ENCODE measurements at places on chromosomes 12 and 14.
A peak's percentile ranks its signal among the peaks of the same experiment; 100 is the strongest.

DNA sequence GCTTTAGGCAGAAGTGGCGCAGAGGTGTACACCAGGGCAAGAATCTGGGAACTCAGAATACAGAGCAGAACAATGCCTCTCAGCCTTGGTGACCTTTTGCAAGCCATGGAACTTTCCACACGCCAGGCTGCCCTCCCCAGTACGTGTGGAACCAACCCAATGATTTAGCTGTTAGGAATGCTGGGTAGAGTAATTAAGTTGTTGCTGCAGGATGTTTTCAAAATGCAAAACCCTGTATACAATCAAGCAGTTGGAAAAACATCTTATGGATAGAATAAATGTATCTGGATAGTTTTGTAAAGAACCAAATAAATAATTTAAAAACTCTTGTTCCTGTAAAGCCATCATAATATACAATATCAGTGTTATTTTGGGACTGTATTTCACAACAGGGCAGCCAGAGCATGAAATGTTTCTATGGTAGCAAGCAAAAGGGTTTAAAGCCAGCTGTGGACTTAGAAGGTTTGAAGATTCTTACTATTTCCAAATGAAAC, 19.4 kb downstream of the PPP1R36 start:
- ATAC-seq: peak; percentile 77

- no peak for ATAC-seq
Measured at GRCh38 chr12:66491853-66492252, 187.0 kb downstream of the GRIP1 start.

DNA sequence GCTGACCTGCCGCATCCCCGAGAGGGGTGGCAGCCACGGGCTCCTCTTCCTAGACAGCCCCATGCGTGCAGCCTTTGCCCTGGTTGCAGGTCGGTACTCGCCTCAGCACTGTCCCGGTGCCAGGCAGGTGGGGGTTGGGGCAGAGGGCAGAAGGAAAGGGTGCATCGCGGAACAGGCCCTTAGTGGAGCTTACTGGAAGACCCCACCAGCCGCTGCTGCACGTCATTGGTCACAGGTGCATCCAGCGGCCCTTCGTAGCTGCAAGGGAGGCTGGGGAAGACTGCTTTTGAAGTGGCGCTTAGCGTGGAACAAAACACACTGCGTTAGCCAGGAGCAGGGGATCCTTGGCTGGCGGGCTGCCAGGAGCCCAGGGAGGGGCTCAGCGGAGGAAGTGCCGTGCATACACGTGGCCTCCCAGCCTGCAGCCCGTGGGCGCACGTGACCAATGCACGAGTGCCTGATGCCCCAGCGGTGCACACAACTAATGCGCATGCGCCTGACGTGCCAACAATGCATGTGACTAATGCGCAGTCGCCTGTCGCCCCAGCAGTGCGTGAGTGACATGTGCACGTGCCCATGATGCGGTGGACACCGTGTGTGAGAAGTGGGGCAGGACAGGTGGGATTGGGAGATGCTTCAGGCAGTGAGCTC, 5.0 kb upstream of the EP400 start:
- ATAC-seq: no peak

- no peak for ATAC-seq
Measured at GRCh38 chr12:10033783-10034545, 3.5 kb downstream of the CLEC9A start.

GRCh38 chr12:6494968-6495367, 1.1 kb downstream of the NCAPD2 start:
- no peak for ATAC-seq

- no peak for ATAC-seq
Measured at GRCh38 chr12:5643266-5643665, 211.4 kb downstream of the NTF3 start.

DNA sequence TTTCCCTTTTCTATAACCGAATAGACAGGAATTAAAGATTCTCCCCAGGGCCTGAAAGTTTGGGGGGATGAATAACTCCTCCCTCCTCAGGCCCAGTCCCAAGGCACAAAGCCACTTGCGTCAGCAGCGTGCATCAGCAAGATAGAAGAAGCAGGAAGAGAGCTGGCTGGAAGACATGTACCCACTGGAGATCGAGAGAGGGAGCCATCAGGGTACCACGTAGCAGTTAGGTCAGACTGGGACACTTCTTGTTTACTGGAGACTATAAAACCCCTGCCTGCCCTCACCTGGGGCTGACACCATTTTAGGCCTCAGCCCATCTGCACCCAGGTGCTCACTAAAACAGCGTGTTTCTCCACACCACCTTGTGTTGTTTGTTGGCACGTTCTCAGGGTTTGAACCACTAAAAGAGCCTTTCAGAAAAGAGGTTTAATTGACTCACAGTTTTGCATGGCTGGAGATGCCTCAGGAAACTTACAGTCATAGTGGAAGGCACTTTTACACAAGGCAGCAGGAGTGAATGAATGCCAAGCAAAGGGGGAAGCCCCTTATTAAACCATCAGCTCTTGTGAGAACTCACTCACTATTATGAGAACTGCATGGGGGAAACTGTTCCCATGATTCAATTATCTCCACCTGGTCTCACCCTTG, 93.2 kb downstream of the TMTC3 start:
- no peak for ATAC-seq

- no peak for ATAC-seq
Measured at GRCh38 chr14:92439537-92440344, 73.8 kb upstream of the RIN3 start.

GRCh38 chr12:49187184-49187583, 1.7 kb downstream of the TUBA1A start:
- peak; percentile 43 for ATAC-seq

DNA sequence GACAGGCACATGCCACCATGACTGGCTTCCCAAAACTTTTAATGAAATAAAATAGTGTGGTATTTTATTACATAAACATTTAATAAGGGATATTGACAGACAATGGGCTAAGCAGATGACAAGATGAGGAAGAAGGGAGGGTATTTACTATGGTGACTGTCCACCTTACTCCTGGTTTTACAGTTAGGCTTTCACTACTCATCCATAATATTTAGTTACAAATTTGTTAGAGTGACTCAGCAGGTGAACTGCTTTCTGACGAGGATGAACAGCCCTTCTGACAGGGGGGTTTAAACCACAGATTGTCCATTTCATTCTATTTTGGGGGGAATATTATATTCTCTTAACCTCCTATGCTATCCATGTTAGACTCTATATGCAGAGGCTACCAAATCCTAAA, 3.6 kb upstream of the PALS1 start:
- no peak for ATAC-seq

- no peak for ATAC-seq
Measured at GRCh38 chr12:38892087-38892786, 13.2 kb downstream of the CPNE8 start.

- ATAC-seq: no peak
Measured at GRCh38 chr12:77946541-77947061, 115.9 kb downstream of the NAV3 start.

GRCh38 chr14:102095231-102095870, 8.5 kb upstream of the HSP90AA1 start:
- no peak for ATAC-seq

- no peak for ATAC-seq
Measured at GRCh38 chr14:87139299-87139698, 853.7 kb downstream of the GALC start.

GRCh38 chr14:54554401-54554800, 12.5 kb upstream of the SAMD4A start:
- no peak for ATAC-seq

- ATAC-seq: no peak
Measured at GRCh38 chr12:6641131-6641530, 5.4 kb upstream of the LPAR5 start.

- no peak for ATAC-seq
Measured at GRCh38 chr14:62670526-62670925, 374.7 kb downstream of the KCNH5 start.

- ATAC-seq: no peak
Measured at GRCh38 chr14:41000350-41000749, 606.3 kb upstream of the LRFN5 start.
